PC-3 (cell line): ENCODE measurements at places on chromosomes 7 and 10. TPM values are rescaled to one million over a fixed set of nuclear protein-coding genes. Genes with fewer than 3 reads are reported as not detected.

SPACDR gene
- 0.11 and 2.5 TPM in 2 replicates for total RNA-seq

C10orf67 gene
- total RNA-seq = 0.15 and 0.29 TPM in 2 replicates

CYP26C1 gene
- 0.17 TPM in 1 of 2 replicates, not detected in the other for total RNA-seq

COMTD1 gene
- 183 and 214 TPM in 2 replicates for total RNA-seq

TMEM196 gene
- total RNA-seq = not detected in 2 replicates

PRKCQ gene
- not detected in 2 replicates for total RNA-seq

IKZF1 gene
- not detected in 2 replicates for total RNA-seq

GBX1 gene
- total RNA-seq = not detected in 2 replicates

SPDYE2 gene
- not detected in 2 replicates for total RNA-seq

SLC16A12 gene
- not detected in 2 replicates for total RNA-seq

DNA sequence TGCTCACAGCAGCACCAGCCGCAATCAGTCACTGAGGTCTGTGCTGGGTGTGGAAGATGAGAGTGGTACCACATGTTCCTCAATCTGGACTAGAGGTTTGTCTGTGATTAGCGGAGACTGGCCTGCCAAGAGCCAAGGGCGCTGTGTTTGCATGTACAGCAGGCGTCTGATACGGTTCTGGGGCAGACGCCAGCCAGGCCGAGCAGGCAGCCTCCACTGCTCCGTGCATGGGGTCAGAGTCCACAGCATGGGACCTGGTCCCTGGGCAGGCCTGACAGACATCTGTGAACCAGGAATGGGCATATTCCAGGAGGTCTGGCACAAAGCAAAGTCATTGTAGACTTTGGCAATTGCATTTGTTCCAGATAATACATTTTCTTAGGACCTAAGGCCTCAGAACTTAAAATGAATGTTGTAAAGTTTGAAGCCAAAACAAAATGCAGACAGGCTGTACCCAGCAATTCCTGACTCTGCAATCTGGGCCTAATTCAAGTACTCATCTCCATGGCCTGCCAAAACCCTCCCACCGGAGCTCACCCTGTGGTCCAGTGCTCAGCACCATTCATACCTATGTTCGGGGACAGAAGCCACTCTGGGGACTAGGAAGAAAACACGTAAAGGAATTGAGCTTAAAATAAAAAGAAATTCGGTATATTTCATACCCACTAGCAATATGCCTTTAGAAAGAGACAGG lies 50.0 kb upstream of the FAM20C start:
- no peak for DNase-seq

DNA sequence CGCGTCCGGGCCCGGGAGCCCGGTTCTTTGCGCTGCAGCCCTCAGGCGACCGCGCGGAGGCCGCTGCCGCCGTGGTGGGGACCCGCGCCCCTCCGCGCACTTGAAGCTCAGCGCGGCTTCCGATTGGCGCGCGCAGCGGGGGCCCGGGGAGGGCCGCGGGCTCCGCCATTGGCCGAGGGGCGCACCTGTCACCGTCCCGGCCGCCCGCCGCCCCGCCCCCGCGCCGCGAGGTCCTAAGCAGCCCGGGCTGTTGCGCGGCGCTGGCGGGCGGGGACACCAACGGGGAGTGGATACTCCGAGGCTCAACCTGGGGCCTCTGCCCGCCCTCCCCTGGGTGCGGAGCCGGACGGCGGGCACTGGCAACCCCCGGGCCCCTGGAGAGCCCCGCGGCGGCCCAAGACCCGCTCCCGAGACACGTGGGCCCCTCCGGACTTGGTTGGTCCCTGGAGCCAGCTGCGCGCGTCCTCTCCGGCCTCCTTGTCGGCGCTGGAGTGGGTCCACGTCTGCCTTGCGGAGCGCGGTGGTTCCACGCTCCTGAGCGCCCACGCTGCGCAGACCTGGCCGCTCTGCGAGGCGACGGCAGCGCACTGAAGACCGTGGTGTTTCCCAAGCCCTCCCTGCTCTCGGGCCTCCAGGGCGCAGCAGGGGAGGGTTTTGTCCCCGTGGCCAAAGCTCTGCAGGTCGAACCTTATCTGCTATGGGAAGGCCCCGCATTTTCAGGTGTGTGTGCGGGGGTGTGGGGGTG lies at the start of gene MNX1:
Gene MNX1 (minus strand): TSS at position 76 of the 745 bp plus-strand sequence. CDS start 313 bp downstream, outside the sequence.
- peak; percentile 75 for DNase-seq

DNA sequence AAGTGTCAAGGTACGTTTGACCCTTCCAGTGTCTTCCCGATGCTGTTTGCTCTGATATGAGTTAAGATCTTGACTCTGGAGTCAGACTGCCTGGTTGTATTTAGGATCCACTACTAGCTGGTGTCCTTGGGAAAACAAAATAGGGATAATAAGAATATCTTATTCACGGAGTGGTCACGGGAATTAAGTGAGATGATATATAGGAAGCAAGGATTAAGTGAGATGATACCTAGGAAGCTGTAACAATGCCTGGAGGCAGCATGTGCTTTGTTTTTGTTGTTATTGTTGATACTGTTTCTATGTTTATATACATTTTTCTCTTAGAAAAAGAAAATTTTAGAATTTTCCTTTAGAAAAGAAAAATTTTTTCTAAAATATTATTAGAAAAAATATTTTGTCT lies 87.0 kb downstream of the LYZL1 start:
- no peak for DNase-seq

- no peak for DNase-seq
Observed at GRCh38 chr10:132948351-132948750, 6.0 kb upstream of the CFAP46 start.

GRCh38 chr10:49649294-49649693 lies 30.2 kb upstream of the C10orf53 start:
- DNase-seq = no peak

- peak; percentile 17 for DNase-seq
Observed at GRCh38 chr7:5354460-5355232, 69.0 kb downstream of the TNRC18 start.

- DNase-seq = no peak
Observed at GRCh38 chr10:128318913-128319312, 192.7 kb upstream of the MKI67 start.

- DNase-seq = peak; percentile 61
Observed at GRCh38 chr7:11341285-11341944, 367.7 kb downstream of the PHF14 start.

DNA sequence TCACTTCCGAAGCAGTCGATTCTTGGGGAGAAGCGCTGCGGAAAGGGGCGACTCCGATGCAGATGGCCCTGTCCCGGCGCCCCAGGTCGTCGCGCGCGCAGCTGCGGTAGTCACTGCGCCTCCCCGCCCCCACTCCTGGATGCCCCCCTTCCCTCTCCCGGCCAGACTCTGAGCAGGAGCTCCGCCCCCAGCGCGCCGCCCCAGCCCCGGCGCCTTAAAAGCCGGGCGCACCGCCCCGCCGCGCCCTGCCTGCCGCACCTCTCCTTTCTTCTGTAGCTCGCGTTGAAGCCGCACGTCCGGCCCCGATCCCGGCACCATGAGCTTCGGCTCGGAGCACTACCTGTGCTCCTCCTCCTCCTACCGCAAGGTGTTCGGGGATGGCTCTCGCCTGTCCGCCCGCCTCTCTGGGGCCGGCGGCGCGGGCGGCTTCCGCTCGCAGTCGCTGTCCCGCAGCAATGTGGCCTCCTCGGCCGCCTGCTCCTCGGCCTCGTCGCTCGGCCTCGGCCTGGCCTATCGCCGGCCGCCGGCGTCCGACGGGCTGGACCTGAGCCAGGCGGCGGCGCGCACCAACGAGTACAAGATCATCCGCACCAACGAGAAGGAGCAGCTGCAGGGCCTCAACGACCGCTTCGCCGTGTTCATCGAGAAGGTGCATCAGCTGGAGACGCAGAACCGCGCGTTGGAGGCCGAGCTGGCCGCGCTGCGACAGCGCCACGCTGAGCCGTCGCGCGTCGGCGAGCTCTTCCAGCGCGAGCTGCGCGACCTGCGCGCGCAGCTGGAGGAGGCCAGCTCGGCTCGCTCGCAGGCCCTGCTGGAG lies at the start of gene INA:
Gene INA (plus strand): TSS at position 243 of the 817 bp plus-strand sequence. CDS start 74 bp downstream, at position 317.
- no peak for DNase-seq

DNA sequence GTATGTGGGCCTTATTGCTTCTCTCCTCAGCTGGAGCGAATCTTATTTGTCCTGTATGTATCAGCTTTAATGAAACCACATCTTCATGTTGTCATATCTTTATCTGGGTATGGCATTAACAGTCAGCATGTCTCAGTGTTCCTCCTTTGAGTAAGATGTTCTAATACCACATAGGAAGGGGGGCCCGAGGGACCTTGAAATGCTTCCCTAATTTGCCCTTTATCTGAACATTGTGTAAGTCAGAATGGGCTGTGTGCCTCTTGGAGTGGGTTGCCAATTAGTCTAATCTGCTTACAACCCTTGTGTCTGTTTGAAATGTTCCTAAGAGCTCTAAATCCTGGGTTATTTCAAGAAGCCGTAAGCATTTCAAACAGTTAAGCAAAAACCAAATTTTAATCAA lies 623.8 kb downstream of the SUGCT start:
- DNase-seq = no peak

DNA sequence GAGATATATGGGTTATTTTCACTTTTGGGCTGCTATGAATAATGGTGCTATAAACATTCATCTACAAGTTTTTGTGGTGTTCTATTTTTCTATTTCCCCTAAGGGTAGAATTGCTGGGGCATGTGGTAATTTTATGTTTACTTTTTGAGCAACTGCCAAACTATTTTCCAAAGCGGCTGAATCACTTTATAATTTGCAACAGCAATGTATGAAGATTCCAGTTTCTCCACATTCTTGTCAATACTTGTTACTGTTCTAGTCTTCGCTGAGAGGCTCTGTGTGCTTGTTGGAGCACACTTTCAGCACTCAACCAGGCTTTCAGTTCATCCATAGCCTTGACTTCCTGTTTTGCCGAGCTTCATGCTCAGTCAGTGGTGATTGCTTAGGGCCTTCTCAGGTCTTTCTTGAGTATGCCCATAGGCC lies 39.0 kb downstream of the ADK start:
- peak; percentile 100 for DNase-seq

GRCh38 chr7:85866540-85866939 lies 679.7 kb upstream of the SEMA3D start:
- DNase-seq = no peak

- no peak for DNase-seq
Observed at GRCh38 chr10:3528823-3529403, 256.1 kb downstream of the KLF6 start.

DNA sequence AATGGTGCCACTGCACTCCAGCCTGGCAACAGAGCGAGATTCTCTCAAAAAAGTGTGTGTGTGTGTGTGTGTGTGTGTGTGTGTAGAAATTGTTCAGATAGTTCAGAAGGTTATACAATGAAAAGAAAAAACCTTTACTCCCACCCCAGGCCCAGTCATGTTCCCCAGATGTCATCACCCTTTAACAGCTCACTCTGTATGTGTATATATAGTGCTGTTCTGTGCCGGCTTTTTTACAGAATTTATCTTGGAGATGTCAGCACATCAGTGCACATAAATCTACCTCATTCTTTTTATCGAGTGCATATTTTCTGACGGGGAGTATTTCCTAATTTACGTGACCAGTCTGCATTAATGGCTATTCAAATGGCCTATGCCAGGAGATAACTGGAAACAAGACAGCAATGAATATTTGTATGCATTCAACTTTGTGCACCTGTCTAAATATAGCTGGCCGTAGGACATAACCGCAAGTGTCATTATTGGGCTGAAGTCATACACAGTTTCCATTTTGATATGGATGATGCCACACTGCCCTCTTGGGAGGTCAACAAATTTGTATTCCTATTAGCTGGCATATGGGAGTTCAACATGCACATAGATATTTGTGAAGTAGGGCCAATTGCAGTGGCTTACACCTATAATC lies 11.7 kb downstream of the NIPSNAP2 start:
- DNase-seq = no peak

GRCh38 chr7:134153493-134154136 lies 26.5 kb downstream of the LRGUK start:
- DNase-seq = no peak

GRCh38 chr7:130383187-130383980 lies 3.1 kb downstream of the CPA1 start:
- no peak for DNase-seq

DNA sequence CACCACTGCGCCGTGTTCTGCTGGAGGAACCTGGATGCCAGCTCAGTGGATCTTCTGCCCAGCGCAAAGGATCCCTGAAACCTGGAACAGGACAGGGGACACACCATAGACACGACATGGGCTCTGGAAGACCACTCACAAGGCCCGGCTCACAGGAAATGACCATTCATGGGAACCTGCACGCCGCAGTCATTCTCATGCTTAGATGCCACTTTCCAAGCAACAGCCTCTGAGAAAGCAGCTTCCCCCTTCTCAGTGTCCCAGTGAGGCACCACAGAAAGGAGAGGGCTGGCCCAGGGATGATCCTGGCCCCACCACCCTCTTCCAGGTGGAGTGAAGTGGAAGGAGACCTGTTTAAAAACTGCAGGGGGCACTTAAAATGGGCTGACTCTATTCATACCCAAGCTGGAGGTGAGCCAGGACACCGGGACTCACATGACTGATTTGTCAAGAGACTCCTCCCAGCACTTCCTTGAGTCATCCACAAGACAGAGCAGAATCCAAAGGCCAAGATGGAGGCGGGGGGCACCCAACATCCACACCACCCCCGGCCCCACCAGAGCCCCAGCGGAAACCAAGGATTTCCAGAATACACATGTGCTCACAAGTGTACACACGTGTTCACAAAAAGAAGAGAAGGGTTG lies 11.2 kb downstream of the CTBP2 start:
- peak; percentile 45 for DNase-seq

DNA sequence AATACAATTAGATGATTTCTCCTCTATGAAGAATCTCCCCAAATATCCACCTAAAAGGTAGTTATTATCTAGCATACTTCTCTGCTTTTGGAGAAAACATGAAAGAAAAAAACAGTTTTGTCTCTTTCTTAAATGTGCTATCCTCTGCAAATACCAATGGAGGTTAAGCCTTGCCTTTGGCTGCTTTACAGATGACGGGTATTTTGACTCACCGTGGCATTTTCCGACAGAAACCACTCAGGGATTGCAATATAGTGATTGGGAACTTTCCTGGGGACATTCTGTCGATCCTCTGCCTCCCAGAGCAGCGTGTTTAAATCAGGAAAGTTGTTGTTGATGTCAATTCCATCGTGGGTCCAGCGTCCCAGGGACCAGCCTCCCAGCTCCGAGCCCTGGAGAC lies 100.6 kb downstream of the GPR26 start:
- no peak for DNase-seq
